CD4-positive, alpha-beta memory T cell (primary cell): ENCODE measurements at places on chromosomes 3 and 15. TPM values are rescaled to one million over a fixed set of nuclear protein-coding genes. Genes with fewer than 3 reads are reported as not detected.

Gene ROPN1
- total RNA-seq: not detected

Gene ARL13B
- 12.0 TPM for total RNA-seq

Gene ZPLD1
- total RNA-seq: not detected

Gene UACA
- total RNA-seq: 0.28 TPM

Gene ATP2B2
- not detected for total RNA-seq

Gene ABHD5
- total RNA-seq: 6.2 TPM

Gene FOXB1
- total RNA-seq: 0.14 TPM

Gene SV2B
- total RNA-seq: 0.03 TPM

Gene CDC25A
- not detected for total RNA-seq

Gene TTLL13
- 1.1 TPM for total RNA-seq

Gene GASK1A
- not detected for total RNA-seq

Gene PDIA5
- 6.3 TPM for total RNA-seq

Gene PLOD2
- not detected for total RNA-seq

Gene PAK2
- total RNA-seq: 97.4 TPM

Gene KIAA1143
- 39.7 TPM for total RNA-seq

Gene STRA6
- not detected for total RNA-seq

Gene ACTC1
- total RNA-seq: not detected

Gene GRAMD1C
- 2.8 TPM for total RNA-seq

Gene MUC4
- total RNA-seq: not detected

Gene GRM2
- 1.9 TPM for total RNA-seq

Gene GOLGA6L10
- total RNA-seq: 2.4 TPM

Gene WDR53
- 38.7 TPM for total RNA-seq

Gene CILP
- total RNA-seq: 0.42 TPM

Gene SEMA3B
- 0.87 TPM for total RNA-seq

Gene ABI3BP
- total RNA-seq: not detected

Gene IL20RB
- 2.7 TPM for total RNA-seq

Gene LMCD1
- 0.53 TPM for total RNA-seq

Gene EAF2
- total RNA-seq: 6.3 TPM

Gene PLA1A
- not detected for total RNA-seq

Gene EFCAB12
- 1.5 TPM for total RNA-seq

Gene RAB8B
- 86.0 TPM for total RNA-seq

Gene SNX22
- total RNA-seq: 0.33 TPM

Gene ZNF385D
- not detected for total RNA-seq

Gene C15orf62
- 3.5 TPM for total RNA-seq

Gene C3orf70
- total RNA-seq: not detected

Gene LTF
- not detected for total RNA-seq

Gene RGMA
- not detected for total RNA-seq

Gene TP63
- 0.25 TPM for total RNA-seq

Gene OSTN
- total RNA-seq: not detected

Gene ABHD6
- 5.1 TPM for total RNA-seq

Gene XYLB
- 0.61 TPM for total RNA-seq

Gene CKMT1B
- total RNA-seq: not detected

Gene PAQR5
- total RNA-seq: 0.20 TPM

Gene CAPN3
- 25.0 TPM for total RNA-seq

Gene CCRL2
- total RNA-seq: 0.58 TPM

Gene CLDN16
- not detected for total RNA-seq

Gene GOLGA8R
- total RNA-seq: 4.6 TPM

Gene FSD2
- total RNA-seq: not detected

Gene OXTR
- total RNA-seq: 0.94 TPM

Gene SEMA3F
- total RNA-seq: not detected

Gene MAPKBP1
- total RNA-seq: 39.7 TPM
